ENCODE measurements at places on chromosomes 13 and 19.
A peak's percentile ranks its signal among the peaks of the same experiment; 100 is the strongest.

GRCh38 chr19:46935066-46935663, 74.4 kb downstream of the ARHGAP35 start:
- DNase-seq = no peak

DNA sequence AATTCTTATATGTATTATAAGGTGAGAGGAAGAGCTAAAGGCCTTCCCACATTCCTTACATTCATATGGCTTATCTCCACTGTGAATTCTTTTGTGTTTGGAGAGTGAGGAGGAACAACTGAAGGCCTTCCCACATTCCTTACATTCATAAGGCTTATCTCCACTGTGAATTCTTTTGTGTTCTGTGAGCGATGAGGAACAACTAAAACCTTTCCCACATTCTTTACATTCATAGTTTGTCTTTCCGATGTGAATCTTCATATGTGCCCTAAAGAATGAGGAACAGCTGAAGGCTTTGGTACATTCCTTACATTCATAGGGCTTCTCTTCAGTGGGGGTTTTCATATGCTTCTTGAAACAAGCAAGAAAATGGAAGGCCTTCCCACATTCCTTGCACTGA, 13.3 kb downstream of the ZNF699 start:
- DNase-seq = no peak

GRCh38 chr13:110012102-110012739, 225.8 kb upstream of the IRS2 start:
- DNase-seq = no peak

DNA sequence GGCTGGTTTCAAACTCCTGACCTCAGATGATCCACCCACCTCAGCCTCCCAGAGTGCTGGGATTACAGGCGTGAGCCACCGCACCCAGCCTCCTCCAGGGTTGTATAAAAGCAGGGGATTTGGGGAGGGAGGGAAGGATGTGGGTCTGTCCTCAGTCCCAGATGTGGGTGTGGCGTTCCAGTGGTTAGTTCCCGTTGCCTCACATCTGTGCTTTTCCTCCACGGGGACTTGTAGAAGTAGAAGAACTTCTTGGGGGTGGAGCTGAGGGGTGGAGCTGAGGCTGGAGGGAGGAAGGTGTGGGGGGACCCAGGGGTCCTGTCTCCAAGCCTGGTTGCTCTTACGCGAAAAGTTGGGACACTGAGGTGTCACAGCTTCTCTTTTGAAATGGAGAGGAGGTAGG, 514 bp upstream of the MCEMP1 start:
- no peak for DNase-seq

DNA sequence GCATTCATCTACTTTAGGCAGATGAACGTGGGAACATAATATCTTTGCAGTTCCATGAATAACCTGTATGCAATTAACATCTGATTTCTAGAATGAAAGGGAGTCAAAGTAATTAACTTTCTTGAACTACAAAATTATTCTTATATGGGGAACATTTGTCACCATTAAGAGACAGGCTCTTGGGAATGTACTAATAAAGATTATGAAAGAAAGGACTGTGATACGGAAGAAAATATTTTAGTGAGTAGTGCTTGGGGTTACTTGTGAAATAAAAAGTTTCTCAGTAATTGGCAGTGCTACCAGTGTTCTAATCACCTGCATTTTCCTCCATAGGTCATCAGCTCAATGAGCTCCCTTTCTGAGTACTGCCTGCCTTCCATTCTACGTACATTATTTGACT, 85.4 kb downstream of the FRY start:
- DNase-seq = no peak

GRCh38 chr13:110216398-110217041, 90.4 kb downstream of the COL4A1 start:
- no peak for DNase-seq

- no peak for DNase-seq
Observed at GRCh38 chr13:23902975-23903905, 5.9 kb upstream of the C1QTNF9B start.

DNA sequence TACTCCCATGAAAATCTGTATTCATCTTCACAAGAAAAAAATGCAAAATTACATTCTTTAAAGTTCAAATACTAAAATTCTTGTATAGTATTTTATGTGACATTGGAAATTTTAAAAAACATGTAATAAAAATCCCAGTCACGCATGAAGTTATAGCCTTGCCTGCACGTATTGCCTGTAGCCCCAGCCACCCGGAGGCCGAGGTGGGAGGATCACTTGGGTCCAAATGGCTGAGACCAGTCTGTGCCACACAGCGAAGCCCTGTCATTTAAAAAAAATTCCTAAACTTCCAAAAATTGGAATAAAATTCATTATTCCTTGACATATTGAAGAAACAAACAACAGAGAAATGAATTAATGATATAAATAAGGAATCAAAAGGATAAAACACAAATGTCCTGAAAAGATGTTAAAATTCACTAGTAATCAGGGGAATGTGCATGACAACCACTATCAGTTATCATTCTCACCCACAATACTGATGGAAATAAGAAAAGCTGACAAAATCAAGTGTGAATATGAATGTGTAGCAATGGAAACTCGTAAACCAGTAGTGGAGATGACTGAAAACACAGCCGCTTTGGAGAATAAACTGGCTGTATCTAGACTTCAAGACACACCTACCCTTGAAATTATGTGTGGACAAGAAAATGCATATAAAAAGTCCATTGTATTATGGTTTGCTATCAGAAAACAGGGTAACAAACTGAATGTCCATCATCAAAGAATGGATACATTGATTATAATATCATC, 7.5 kb downstream of the CARD8 start:
- no peak for DNase-seq

DNA sequence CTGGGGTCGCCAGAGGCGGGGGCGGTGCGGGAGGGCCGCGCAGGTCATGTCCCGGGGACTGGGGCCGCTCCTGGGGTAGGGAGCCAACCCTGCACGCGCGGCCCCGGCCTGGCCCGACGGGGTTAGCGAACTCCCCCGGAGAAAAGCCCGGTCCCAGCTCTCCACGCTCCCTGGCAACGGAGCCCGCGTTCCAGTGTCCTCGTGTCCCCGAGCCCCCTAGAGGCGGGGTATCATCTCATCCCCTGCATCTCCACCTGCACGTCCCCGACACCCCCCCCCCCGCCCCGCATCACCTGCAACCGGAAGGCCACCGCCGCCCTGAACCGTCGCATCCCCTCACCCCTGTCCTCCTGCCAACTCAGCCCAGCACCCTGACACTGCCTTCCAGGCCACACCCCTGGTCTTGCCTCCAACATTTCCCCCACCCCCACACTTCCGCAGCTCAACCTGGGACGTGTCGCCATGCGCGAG, 2.7 kb downstream of the WDR88 start:
- peak; percentile 43 for DNase-seq

DNA sequence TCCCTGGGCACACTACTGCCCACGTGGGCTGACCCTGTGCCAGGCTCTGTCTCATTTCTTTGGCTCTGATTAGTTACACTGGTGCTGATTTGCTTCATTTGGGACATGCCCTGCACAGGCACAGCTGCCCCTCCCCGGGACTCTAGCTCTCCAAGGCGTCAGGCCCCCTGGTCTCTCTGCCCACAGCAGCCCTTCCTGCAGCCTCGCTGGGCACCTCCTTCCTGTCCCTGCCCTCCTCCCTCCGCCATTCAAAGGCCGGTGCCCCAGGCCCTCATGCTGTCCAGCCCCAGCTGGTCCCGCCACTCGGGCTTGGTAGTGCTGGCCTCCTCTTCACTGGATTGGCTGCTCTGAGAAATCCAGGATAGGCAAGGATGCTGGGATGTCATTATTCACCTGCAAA, 73.1 kb downstream of the ERICH6B start:
- DNase-seq = no peak

DNA sequence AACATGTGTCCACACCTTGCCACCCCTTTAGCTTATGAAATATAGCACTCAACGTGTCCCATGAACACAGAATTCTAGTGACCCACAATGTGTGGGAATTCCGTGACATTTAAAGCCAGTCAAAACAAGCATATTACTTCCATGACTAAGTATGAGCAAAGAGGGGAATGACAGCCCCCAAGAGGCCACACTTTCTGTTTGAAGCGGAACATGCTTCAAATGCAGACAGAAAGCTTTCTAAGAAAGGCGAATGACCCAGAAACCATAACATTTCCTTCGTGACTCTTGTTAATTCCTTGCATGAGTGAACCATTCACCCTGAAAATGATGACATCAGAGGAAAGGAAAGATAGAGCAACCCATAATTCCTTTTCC, 122.0 kb upstream of the FNDC3A start:
- DNase-seq = no peak

DNA sequence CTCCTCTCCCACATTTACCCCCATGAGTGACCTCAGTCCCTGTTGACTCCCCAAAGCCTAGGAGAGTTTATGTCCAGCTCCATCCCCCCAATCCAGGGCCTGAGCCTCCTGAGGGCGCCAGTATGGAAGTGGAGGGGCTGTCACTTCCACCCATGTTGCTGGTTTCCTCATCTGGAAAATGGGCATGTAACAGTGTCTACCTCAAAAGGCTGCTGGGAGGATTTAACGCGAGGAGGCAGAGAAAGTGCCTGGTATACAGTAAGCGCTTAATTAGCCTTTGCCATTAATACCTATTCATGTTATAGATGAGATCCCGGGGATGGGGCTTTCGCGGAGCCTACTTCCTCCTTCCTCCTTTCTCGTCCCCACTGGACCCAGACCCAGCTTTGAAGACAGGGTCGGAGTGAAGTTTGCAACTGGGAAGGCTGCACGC, 476 bp downstream of the TYK2 start:
- DNase-seq = no peak

GRCh38 chr19:50728084-50728737, 5.0 kb downstream of the CLEC11A start:
- DNase-seq = peak; percentile 71

DNA sequence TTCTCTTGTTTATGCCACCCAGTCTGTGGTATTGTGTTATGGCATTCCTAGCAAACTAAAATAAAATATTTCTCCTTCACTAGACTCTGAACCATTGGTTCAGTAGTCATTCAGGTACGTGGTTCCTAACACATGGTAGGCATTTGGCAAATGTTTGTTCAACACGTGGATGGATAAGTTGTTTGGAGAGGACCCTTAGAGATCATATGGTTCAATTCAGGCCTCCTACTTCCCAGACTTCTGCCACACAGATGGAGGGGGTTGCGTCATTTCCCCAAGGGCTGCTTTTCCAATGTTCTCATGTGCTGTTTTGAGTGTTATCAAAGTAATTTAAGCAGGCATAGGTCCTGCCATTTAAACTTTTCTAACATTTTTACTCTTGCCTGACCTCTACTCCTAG, 6.7 kb downstream of the CXCL17 start:
- DNase-seq = no peak

DNA sequence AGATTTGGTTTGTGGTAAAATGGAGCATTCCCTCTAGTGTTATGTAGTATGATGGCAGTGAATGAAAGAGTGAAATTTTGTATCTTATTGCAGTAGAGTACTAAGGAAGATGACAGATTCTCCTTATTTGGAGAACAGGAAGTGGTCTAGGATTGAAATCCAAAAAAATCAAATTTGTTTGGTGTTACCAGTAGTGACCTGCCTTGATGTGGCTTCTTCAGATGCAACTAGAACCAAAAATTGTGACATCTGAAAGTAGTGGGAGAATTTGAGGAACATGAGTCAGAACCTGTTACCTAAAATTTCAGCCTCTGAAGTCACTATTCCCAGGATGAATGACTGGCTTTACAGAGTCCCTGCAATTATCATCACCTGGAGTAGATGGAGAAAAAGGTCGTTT, 165.9 kb downstream of the KLF5 start:
- no peak for DNase-seq

GRCh38 chr19:16041299-16041990, 34.9 kb upstream of the TPM4 start:
- DNase-seq = peak; percentile 38

DNA sequence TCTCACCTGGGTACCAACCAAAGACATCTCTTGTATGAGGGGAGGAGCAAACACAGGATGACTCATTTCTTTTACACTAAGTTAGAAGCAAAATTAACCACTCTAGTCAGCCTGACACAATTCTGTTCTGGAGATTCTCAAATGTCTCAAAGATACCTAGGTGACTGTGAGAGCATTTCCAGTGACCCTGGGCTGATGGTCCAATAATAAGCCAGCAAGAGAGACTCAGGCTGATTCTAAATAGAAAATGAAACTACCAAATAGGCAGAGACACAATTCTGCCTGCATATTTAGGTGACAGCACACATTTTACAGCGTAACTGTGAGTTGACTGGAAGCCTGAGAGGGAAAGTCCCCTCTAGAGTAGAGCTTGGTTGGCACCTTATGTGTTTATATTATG, 16.3 kb downstream of the ZNF91 start:
- no peak for DNase-seq

GRCh38 chr19:48970923-48971395, 5.8 kb downstream of the FTL start:
- DNase-seq = peak; percentile 56

DNA sequence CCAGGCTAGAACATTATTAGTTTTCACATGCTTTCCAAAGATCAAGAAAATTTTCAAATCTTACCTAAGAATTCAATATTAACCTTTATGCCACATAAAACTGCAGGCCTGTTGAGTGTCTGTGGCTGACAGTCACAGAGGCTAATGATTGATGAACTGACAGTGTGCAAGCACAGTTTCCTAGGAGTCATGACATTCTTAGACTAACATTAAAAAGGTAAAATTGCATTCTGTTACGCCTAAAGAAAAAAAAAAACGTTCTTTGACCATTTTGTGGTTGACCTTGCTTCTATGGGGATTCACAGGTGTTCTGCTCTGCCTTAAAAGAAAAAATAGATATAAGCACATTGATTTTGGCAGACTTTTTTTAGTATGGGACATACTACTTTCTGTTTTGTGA, 1776.2 kb downstream of the PCDH9 start:
- DNase-seq = no peak

DNA sequence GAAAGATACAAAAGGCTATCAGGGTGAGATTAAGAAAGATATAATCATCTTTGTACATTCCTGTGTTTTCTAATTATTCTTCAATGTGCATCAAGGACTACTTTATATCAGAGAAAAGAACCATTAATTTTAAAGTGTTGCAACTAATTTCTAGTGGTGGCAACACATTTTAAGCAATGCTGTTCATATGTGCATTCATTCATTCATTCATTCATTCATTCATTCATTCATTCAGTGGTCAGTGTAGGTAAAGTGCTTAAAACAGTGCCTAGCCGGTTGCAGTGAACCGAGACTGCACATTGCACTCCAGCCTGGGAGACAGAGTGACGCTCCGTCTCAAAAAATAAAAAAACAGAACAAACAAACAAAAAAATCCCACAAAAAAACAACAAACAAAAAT, 155.7 kb upstream of the ZNF536 start:
- no peak for DNase-seq

DNA sequence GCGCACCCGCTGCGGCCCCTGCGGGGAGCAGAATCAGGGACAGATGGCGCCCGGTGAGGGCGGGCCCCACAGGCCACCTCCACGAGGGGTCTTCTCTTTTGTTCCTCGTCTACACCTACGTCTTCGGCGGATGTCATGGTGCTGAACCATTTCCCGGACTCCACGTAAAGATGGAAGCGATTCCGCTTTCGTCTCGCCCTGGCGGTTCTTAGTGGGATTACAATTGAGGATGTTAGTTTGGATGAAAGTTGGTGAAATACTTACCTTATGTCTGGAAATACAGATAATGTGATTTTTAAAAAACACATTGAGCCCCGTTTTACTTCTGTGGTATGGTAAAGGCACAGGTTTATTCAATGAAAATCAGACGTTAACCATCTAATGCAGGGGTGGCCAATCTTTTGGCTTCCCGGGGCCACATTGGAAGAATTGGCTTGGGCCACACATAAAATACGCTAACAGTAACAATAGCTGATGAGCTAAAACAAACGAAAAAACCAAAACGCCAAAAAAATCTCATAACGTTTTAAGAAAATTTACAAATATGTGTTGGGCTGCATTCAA, 1.4 kb upstream of the ZMYM5 start:
- peak; percentile 56 for DNase-seq

Measured in stimulated activated CD8-positive, alpha-beta memory T cell treated with anti-CD3 and anti-CD28 coated beads, Interleukin-15, amount 100 ng/mL, for 4 hours (primary cell).